Neural crest cell (in vitro differentiated cells): ENCODE measurements at places on chromosomes 12 and 14.
A peak's percentile ranks its signal among the peaks of the same experiment; 100 is the strongest.

- no peak for DNase-seq
Observed at GRCh38 chr12:105671720-105672119, 341.2 kb downstream of the C12orf75 start.

DNA sequence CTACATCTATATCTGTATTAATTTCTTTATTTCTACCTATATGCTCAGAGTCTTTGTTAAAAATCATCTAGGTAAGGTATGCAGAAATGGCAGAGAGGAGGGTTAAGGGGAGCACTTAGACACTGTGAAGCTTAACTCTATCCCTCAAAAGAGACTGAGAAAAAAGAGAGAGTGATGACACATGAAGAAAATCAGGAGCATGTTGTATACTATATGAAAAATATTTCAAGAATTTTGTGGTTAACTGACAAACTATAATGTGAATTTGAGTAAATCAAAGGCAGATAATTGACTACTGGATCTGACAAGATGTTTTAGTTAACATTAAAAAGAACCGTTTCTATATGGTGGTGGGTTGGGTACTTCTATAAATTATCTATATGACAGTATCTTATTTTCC lies 1814.2 kb upstream of the SEL1L start:
- no peak for DNase-seq

DNA sequence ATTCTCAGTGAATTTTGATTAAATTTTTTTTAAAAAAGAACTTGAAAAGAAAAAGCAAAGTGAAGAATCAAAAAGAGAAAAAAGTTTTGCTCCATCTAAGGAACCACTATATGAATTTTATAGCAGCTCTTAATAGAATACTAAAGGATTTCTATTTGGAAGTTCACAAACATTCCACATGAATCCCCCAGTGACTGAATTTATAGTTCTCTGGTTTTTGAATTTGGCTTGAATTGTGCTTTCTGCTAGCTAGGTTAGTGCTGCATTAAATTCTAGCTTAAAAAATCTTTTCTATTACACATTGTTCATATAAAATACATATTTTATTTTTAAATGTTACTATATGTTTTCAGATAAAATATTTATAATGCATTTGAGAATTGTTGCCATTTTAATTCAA lies 675.4 kb downstream of the RERGL start:
- DNase-seq, result no peak

DNA sequence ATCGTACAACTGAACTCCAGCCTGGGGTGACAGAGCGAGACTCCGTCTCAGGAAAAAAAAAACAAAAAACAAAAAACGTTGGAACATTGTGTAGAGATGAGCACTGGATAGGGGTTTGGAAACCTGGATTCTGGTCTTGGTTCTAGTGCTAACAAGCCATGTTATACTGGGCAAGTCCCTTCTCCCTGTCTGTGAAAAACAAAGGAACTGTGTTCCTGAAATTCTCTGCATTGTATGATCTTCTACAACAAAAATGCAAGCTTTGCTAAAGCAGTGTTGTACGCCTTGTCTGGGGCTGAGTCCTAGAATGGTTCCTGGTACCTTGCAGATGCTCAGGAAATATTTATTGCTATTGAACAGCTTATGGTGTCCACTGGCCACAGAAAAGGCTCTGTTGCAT lies 13.4 kb downstream of the GPRC5D start:
- no peak for DNase-seq

DNA sequence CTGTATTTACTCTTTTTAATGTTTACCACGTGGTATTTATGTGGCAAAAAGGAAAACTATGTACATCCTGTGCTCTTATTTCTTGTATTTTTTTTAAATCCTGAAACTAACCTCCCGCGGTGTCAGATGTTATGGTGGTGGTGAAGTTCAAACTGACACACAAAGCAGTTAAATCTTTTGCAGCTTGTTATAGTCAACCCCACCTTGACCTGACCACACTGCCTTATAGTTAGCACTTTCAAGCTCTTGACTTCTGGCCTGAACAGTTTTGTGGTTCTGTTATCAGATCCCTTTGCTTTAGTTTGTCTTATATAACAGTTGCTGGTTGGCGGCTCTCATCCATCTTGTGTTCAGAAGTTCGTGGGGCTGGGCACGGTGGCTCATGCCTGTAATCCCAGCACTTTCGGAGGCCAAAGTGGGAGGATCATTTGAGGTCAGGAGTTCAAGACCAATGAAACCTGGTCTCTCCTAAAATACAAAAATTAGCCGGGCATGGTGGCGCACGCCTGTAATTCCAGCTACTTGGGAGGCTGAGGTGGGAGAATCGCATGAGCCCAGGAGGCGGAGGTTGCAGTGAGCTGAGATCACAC lies 2.1 kb downstream of the UNG start:
- no peak for DNase-seq

GRCh38 chr12:113322343-113322742 lies 12.6 kb downstream of the SLC8B1 start:
- no peak for DNase-seq

DNA sequence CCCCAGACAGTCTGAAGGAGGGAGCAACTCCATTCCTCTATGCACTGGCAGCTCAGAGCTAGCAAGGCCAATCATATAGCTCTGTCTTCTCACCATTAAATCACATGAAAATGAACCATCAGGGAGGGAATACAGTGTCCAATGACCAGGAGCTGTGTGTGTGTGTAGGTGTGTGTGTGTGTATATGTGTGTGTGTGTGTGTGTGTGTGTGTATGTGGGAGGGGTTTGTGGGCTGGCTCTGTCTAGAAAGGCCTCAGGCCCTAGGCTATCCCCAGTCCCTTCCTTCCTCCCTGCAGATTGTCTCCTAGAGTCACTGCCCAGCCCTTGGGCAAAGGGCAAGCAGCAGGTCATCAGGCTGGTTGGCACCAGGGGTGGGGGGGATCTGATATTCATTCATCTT lies 5.7 kb upstream of the SUSD6 start:
- DNase-seq, result no peak

DNA sequence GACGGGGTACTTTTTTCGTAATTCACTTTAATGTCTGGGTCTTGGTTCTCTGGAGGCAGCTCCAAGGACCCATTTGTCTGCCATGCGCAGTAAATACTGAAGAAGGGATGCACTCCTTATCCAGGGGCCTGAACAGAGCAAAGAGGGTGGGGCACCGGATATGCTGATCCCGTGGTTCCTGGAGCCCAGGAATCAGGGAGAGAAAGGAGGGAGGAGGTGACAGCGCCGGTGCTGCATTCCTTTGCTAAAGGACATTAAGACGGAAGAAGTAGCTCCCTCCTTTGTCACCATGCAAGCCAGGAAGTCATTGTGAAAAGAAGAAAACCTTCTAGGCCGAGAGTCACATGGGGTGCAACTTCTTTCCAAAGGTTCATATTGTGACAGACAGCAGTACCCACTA lies 1057.7 kb downstream of the VRK1 start:
- no peak for DNase-seq

- DNase-seq, result no peak
Observed at GRCh38 chr12:127401536-127401935, 865.4 kb upstream of the TMEM132C start.

DNA sequence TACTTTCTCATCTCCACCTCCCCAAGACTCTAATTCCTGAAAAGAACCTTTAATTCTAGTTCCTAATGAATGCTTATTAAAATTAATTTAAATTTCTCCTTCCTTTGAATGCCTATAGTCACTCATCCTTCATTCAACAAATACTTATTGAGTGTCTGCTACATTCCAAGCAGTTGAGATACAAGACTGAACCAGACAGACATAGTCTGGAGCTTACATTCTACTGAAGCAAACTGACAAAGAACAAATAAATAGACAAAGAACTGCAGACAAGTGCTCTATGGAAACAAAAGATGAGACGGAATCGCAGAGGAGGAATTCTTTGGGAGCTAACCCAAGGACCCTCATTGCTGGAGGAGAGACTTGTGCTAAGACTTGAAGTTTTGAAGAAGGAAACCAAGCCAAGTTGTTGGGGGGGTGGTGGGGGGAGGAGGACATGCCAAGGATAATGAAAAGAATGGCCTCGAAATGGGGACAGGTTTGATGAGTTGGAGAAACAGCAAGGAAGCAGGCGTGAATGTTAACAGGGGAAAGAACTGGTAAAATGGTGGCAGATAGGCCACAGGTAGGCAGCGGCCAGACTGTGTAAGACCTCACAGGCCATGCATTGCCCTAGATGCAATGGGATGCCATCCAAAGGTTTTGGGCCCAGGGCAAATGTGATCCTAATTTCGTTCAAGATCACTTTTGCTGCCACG lies 9.7 kb upstream of the TDG start:
- DNase-seq, result no peak

GRCh38 chr14:93789228-93790130 lies 1.2 kb upstream of the PRIMA1 start:
- DNase-seq, result peak; percentile 23

- no peak for DNase-seq
Observed at GRCh38 chr14:44341116-44341515, 166.0 kb downstream of the FSCB start.

DNA sequence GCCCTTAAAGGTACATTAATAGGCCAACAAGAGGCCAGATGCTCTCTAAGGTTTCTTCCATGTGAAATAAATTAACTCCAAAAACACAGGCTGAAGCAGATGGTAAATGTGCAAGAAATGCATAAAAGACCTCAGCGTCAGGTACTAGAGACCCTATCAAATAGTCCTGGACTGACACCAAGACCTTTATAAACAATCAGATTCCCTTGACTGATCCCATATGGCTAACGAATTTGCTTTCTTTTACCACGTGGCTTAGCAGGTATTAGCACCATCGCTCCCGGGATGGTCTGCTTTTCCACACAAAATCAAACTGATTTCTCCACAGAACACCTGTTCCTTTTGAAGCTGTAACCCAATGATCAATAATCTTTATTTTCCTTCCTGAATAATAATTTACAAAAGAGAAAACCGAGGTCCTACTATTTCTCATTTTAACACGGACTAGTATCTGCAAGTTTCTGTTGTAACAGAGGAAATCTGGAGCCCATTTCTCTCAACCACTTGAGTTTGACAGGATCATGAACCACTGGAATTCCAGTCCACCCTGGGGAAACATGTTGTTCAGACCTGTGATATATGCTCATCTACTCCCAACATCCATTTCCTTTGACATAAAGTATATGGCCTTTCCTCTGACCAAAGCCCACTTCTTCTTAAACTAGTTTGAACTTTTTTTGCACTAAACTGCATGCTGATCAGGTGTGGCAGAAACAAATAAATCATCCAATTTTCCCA lies 48.2 kb upstream of the DAAM1 start:
- no peak for DNase-seq

GRCh38 chr12:67772267-67773169 lies 124.0 kb downstream of the DYRK2 start:
- peak; percentile 13 for DNase-seq

- DNase-seq, result no peak
Observed at GRCh38 chr14:42090122-42090521, 483.4 kb downstream of the LRFN5 start.
